Stimulated activated CD8-positive, alpha-beta memory T cell treated with anti-CD3 and anti-CD28 coated beads, Interleukin-15, amount 100 ng/mL, for 48 hours (primary cell): ENCODE measurements at places on chromosomes 16 and 17.

DNA sequence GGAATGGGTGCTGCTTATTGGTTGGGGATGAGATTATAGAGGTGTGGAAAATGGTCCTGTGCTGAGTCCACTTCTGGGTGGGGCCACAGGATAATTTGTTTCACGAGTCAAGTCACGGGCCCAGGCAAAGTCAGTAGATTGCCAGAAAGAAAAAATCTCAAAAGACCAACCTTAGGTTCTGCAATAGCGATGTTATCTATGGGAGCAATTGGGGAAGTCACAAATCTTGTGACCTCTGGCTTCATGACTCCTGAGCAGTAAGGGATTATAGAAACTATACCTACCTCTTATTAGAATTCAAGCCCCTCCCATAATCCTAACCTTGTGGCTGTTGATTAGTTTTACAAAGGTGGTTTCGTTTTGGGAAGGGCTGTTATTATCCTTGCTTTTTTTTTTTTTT, 31.4 kb downstream of the WWP2 start:
- DNase-seq = no peak

DNA sequence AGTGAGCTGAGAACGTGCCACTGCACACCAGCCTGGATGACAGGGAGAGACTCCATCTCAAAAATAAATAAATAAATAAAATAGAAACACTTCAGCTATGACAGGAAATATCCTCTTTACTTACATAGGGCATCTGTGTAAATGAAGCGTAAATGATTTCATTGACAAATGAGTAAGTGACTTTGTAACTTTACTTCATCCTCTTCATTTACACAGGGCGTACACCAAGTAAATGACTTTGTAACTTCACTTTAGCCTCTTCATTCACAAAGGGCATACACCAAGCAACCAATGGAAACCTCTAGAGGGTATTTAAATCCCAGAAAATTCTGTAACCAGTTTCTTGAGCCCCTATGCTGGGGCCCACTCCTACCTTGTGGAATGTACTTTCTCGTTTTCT, 16.2 kb upstream of the KLHDC4 start:
- no peak for DNase-seq

- peak; percentile 93 for DNase-seq
These were observed at the start of gene MNT for GRCh38 chr17:2400877-2401425. Gene MNT, minus strand, starts transcription at chr17:2401060. Its CDS starts 348 bp downstream, at chr17:2400712.

- DNase-seq = no peak
These were observed at the start of gene NRN1L for GRCh38 chr16:67884684-67885083. Gene NRN1L, plus strand, starts transcription at chr16:67884885. Its CDS starts 19 bp downstream, at chr16:67884904.

DNA sequence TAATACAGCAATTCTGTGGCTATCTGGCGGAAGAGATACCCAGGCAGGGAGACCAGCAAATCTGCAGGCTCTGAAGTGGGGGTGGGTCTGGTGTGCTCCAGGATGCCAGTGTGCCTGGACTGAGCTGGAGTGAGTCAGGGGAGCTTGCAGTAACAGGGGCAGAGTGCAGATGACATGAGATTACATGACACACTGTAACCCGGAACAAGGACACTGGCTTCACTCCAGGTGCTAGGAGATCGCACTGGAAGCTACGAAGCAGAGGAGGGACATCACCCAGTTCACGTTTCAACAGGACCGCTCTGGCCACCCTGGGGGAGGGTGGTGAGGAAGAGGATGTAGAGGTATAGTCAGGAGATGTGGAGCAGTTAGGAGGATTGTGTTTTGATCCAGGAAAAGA, 475.6 kb downstream of the CDH13 start:
- no peak for DNase-seq
